ENCODE measurements at places on chromosomes 7 and 10. TPM values are rescaled to one million over a fixed set of nuclear protein-coding genes. Genes with fewer than 3 reads are reported as not detected.

The PRLHR gene
- not detected for total RNA-seq

The FBXO24 gene
- total RNA-seq, result 0.47 TPM

The NODAL gene
- not detected for total RNA-seq

The ADCYAP1R1 gene
- not detected for total RNA-seq

The ALOX5 gene
- under 0.01 TPM for total RNA-seq

The FEZF1 gene
- total RNA-seq, result not detected

The PROSER2 gene
- 1.2 TPM for total RNA-seq

The ASB10 gene
- total RNA-seq, result not detected

The GALNT17 gene
- total RNA-seq, result not detected

The BICC1 gene
- 74.9 TPM for total RNA-seq

The CYP2W1 gene
- total RNA-seq, result not detected

The TBC1D12 gene
- 9.2 TPM for total RNA-seq

The MRLN gene
- not detected for total RNA-seq

The KDM7A gene
- 2.0 TPM for total RNA-seq

The TBXAS1 gene
- 2.1 TPM for total RNA-seq

The FAM25G gene
- total RNA-seq, result not detected

The HOXA5 gene
- total RNA-seq, result 10.3 TPM

The MGAM2 gene
- total RNA-seq, result not detected

The NEUROD6 gene
- not detected for total RNA-seq

The AGAP3 gene
- total RNA-seq, result 34.2 TPM

The TRIM50 gene
- total RNA-seq, result not detected

The KIAA1217 gene
- total RNA-seq, result 1.4 TPM

The GPR141 gene
- not detected for total RNA-seq

The AKR1D1 gene
- total RNA-seq, result not detected

The ANXA8 gene
- total RNA-seq, result 0.52 TPM

The TAS2R41 gene
- not detected for total RNA-seq

All from bronchial smooth muscle cell (primary cell).